Activated CD4-positive, CD25-positive, alpha-beta regulatory T cell treated with anti-CD3 and anti-CD28 coated beads, Interleukin-2, amount 50 U/mL, for 16 hours (primary cell): ENCODE measurements at places on chromosomes 6 and 20.

DNA sequence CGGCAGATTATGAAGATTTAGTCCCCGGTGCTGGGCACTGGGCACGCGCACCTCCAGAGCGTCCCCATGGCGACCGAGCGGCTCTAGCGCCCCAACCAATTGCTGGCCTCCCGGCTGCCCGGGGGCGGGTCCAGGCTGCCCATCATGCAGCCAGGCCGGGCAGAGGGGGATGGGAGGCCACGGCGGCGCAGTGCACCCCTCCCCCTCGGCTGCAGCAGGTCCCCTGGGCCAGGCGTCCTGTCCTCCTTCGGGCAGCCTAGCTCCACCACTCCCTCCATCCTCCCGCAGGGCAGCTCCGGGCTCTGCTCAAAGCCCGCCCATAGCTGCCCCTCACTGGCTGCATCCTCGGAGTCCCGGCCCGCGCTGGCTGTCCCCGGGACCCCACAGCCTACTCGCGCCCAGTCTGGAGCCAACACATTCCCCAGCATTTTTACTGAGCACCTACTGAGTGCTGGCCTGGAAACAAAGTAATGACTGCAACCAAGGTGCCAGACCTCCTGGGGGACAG, 99.4 kb downstream of the ASXL1 start:
- no peak for DNase-seq

- no peak for DNase-seq
Observed at GRCh38 chr6:85157311-85157710, 292.6 kb upstream of the NT5E start.

- no peak for DNase-seq
Observed at GRCh38 chr6:163563318-163563717, 148.8 kb downstream of the QKI start.

DNA sequence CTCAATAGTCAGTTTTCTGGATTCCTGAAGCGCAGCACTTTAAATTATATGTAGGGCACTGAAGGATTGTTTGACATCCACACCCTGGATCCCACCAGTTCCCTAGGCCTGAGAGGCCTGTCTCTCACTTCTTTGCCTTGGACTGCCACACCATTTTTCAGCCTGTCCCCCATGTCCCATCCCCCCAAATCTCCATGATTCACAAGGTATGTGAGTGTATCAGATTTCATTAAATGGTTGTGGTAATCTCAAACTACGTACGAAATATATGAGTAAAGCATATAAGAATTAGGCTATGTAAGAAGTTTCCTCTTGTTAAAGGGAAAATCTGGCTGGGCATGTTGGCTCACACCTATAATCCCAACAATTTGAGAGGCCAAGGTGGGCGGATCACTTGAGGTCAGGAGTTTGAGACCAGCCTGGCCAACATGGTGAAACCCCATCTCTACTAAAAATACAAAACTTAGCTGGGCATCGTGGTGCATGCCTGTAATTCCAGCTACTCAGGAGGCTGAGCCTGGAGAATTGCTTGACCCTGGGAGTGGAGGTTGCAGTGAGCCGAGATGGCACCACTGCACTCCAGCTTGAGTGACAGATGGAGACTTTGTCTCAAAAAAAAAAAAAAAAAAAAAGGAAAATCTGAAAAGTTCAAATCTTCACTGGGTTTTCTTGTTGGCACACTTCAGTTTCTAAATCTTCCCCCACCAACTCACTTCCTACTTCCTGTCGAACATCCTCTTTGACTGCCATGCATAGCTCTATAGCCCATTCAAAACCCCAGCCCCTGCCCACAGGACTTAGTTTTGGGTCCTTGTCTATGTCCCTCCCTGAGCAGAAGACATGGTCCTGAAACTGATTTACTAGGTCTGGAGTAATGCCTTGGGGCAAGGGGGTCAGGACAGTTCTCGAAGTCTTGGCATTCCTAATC, 97.3 kb upstream of the SHLD1 start:
- DNase-seq, result no peak
